ENCODE measurements at places on chromosomes 6 and 20.

DNA sequence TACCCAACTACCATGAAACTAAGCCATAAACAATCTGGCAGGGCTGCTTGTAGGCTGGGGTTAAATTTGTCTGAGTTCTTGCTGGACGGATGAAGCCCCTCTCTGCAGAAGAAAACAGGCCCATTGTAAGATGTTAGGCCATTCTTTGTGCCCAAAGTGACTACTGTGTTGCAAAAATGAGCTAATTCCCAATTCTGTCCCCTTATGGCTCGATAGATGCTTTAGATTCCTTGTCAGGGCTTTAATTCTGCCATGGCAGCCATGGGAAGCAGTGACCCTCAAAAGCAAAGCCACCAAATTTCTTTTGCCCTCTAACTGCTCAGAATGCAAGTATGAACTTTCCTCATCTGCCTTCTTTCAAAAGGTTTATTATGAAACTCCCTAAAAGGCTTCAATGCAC is 45.2 kb downstream of the LAMA4 start:
- no peak for DNase-seq

DNA sequence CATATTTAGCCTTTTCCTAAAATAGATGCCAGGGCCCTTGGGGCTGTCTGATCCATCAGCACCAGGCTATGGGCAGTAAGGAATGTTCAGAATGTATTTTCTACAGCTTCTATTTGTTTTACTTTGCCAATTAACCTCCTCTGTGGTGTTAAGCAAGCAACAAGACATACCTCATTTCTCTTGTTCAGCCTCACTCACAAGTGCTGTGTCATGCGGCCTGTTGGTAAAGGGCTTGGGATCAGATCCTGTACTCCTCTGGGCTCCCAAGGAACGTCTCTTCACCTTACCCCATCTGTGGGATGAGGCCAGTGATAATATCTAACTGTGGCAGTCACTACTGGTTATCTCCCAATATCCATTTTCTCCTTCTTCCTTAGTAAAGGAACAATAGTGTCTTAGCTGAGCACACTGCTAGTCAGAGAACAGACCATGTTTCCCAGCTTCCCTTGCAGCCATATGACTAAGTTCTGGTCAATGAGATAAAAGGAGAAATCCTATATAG is 7.0 kb upstream of the DSTN start:
- DNase-seq, result no peak

GRCh38 chr6:22917344-22917743 is 348.0 kb downstream of the HDGFL1 start:
- DNase-seq, result no peak

- DNase-seq, result no peak
Measured at GRCh38 chr6:154358019-154358545, 1.5 kb upstream of the IPCEF1 start.

GRCh38 chr6:46677314-46677654 is 10.4 kb upstream of the TDRD6 start:
- no peak for DNase-seq

DNA sequence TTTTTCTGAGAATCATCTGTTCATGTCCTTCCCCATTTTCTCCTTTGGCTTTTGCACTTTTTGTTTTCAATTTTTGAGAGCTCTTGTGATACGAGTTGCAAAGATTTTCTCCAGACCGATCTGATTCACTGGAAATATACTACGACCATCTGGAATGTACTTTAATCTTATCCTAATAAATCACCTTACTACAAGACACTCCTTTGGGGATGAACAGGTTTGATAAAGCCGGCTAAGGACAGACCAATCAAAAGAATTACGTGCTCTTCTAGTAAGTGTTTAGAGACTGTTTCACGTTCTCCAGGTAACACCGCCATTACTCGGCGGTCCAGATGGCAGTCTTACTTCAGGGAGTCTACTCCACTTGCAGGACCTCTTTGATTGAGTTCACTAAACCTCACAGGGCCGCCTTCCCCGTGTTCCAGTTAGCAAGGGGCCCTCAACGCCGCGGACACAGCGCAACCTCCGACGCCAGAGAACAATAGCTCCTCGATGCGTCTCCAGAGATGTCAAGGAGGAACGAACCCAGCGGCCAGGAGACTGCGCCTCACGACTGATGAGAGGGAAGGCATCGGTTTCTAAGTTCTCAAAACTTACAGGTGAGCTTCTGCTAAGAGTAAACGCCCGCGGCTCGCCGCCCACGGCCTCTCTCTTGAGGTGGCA is 920 bp upstream of the WTAP start:
- no peak for DNase-seq

DNA sequence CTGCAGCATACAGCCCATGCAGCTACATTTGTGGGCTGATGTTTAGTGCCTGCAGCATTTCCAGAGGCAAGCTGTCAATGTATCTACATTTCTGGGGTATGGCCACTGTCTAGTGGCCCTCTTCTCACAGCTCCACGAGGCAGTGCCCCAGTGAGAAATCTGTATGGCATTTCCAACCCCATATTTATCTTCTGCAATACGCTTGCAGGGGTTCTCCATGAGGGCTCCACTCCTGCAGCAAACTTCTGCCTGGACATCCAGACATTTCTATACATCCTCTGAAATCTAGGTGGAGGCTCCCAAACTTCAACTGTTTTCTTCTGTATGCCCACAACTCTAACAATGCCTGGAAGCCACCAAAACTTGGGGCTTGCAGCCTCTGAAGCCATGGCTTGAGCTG is 502.3 kb downstream of the C6orf118 start:
- DNase-seq, result no peak

- no peak for DNase-seq
Measured at GRCh38 chr6:45326698-45327417, 1.3 kb upstream of the RUNX2 start.

DNA sequence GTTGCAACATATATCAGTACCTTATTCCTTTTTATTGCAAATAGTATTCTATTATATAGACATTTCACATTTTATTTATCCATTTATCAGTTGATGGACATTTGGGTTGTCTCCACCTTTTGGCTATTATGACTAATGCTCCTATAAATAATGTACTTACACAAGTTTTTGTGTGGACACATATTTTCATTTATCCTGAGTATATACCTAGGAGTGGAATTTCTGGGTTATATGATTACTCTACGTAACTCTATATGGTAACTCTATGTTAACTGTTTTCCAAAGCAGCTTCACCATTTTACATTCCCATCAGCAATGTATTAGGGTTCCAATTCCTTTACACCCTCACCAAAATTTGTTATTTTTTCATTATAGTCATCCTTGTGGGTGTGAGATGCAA is 405.0 kb downstream of the ESR1 start:
- no peak for DNase-seq

DNA sequence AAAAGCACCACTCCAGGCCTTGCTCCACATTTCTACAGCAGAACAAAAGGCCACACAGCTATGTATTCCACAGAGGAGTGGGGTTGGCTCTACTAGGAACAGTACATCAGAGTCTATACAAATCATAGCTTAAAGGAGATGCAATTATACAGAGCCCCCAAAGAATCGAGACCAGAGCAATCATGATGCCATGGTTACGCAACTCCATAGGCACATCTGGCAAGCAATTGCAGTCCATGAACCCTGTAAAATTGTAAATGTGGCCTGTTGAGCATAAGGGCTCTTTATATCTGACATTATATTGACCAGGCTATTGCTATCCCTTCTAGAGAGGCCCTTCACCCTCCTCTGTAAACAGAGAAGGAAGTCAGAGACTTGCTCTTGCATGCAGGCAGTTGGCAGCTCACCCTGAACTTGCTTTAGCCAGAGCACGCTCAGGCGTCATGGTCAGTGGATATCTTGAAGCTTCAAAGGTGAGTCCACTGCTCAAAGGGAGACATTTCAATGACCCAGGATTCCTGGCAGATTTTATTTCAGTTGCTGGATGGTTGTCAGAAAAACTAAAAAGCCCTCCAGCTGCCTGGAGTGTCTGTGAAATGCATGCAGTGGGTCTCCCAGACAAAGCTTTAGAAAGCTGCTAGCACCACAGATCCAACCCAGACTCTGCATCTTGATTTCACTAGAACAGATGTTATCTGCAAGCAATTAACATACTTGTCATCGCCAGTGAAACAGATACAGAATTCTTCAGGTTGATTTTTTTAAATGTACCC is 357.2 kb downstream of the CENPW start:
- DNase-seq, result no peak

DNA sequence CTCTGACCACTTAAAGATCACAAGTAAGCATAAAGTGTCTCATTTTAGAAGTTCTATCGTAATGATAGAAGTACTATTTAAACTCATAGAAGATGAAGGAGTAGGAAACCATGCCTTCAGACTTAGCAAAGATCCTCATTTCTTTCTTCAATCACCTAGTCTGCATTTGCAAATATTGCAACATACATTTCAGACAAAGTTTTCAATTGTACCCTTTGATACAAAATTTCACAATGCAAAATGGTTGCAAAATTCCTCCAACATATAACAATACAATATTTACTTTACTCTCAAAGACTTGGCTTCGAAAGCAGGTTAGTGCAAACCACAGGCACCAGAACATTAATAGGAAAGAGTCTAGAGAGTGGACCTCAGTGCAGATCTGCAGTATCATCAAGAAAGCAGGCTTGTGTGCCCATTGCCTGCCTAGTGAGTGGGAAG is 16.1 kb upstream of the ROS1 start:
- no peak for DNase-seq

GRCh38 chr6:41040101-41040939 is 1.3 kb upstream of the UNC5CL start:
- no peak for DNase-seq

DNA sequence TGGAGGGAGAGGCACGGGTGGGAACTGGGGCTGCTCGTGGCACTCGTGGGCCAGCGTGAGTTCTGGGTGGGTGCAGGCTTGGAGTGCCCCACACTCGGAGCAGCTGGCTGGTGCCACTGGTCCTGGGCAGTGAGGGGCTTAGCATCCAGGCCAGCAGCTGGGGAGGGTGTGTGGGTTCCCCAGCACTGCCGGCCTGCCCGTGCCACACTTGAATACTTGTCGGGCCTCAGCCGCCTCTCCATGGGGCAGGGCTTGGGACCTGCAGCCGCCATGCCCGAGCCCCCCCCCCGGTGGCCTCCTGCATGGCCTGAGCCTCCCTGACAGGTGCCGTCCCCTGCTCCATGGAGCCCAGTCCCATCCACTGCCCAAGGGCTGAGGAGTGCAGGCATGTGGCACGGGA is 207.2 kb downstream of the CD109 start:
- DNase-seq, result no peak

- no peak for DNase-seq
Measured at GRCh38 chr6:38552121-38552520, 87.6 kb downstream of the BTBD9 start.

DNA sequence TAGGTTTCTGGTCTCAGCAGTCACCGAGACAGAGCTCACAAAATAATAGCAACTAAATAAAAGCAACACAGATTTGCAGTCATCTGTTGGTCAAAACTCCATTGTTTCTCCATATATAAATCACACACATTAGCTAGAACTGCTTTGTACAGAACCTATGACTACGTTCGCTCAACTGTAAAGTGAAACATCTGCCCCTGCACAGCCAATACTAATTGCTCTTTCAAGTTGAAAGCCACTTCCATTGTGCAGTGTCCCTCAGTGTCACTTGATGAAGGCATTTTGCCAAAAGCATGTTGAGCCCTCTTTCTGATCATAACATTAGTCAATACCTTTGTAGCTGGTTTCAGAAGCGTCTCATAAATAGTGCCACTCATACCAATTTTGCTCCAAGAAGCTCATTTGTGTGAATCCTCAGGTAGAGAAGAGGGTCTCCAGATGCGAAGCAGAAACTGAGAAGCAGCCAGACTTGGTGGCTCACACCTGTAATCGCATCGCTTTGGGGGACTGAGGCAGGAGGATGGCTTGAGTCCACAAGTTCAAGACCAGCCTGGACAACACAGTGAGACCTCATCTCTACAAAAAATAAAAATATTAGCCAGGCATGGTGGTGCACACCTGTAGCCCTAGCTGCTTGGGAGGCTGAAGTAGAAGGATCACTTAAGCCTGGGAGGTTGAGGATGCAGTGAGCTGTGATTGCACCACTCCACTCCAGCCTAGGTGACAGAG is 68.9 kb downstream of the PERP start:
- no peak for DNase-seq

GRCh38 chr6:143607974-143608373 is 69.8 kb upstream of the PHACTR2 start:
- DNase-seq, result no peak

DNA sequence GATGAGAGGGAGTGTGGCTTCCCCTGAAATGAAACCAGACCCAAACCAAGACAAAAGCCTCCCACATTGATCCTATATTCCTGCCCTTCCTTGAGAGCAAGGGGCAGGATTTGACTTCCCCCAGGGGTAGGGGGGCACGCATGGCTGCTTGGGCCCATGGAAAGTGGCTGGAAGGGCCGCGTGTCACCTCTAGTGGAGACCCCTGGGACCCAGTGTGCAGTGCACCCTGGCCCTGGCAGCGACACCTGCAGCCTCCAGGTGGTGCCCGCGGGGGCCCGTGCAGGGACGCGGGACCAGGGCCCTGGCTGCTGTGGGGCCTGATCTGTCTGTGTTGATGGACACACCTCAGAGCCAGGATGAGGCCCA is 18.0 kb upstream of the SLCO4A1 start:
- no peak for DNase-seq

DNA sequence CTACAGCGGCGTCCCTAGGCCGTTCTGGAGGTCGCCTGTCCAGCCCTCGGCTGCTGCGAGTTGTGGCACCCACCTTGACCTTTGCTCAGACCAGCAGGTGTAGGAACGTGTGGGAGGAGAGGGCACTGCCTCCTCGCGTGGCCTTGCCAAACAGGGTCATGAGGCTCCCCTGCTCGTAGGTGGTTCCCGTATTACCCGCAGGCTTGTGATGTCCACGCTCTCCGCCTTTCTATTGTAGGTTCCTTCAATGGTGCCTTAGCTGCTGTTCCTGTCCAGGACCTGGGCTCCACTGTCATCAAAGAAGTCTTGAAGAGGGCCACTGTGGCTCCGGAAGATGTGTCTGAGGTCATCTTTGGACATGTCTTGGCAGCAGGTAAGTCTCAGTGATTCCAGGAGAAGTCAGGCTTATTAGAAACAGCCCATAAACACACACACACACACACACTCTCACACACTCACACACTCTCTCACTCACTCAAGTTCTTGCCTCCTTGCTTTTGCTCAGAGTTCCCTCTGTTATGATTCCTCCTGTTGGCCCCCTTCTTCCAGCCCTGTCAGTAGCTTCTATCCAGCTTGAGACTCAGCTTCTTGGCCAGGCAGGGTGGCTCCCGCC is 942 bp downstream of the ACAT2 start:
- peak; percentile 27 for DNase-seq

DNA sequence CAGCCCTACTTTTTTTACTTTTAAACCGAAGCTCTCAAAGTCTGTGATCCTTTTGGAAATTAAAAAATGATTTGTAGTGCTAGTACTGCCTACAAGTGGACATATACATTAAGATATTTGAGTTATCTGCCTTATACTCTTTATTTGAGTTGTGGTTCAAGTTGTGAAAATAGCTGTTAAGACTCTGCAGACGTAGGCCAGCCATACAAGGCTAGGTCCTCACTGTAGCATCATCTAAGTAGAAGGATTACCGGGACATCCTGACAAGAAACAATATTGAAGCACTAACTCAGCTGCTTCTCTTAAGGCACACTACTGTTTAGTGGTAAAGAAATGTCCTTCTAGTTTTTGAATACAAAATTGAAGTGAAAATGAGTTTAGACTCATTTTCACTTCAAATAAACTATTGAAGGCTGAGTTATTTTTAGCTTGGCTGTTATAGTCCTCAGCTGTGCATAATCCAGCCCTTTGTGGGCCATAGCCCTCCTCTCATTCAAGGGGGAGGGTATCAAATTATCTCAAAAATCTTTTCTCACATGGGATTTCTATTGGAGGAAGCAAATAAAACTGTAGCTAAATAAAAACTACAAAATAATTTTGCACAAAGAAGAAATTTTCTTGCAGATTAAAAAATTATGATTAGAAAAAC is 68.1 kb downstream of the JAG1 start:
- DNase-seq, result no peak

GRCh38 chr6:33095681-33096080 is 19.9 kb downstream of the HLA-DPB1 start:
- DNase-seq, result no peak
